ENCODE measurements at places on chromosomes 4 and X. TPM values are rescaled to one million over a fixed set of nuclear protein-coding genes. Genes with fewer than 3 reads are reported as not detected.

SOX3 gene
- not detected for total RNA-seq

STK32B gene
- 20.1 TPM for total RNA-seq

SH3RF1 gene
- 9.0 TPM for total RNA-seq

GYPA gene
- not detected for total RNA-seq

GABRG1 gene
- total RNA-seq: not detected

HTR2C gene
- total RNA-seq: not detected

IBSP gene
- total RNA-seq: not detected
